ENCODE measurements at places on chromosomes 4 and X. TPM values are rescaled to one million over a fixed set of nuclear protein-coding genes. Genes with fewer than 3 reads are reported as not detected.

DNA sequence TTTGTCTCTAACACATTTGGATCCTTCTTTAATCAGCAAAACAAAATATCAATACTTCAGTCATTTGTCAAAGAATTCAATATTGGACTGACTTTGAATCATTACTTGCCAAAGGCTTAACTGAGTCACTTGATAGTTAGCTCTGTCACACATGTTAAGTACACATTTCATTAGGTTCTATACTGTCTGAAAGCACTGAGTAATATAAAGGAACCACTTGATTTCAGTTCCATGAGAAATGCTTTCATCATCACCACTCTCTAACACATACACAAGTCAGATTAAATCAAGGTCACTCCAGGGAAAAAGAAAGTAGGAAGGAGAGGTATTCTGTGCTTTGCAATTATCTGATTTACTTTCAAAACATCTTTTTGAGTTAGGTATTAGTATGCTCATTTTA lies 1233.1 kb downstream of the C4orf33 start:
- DNase-seq: no peak

DNA sequence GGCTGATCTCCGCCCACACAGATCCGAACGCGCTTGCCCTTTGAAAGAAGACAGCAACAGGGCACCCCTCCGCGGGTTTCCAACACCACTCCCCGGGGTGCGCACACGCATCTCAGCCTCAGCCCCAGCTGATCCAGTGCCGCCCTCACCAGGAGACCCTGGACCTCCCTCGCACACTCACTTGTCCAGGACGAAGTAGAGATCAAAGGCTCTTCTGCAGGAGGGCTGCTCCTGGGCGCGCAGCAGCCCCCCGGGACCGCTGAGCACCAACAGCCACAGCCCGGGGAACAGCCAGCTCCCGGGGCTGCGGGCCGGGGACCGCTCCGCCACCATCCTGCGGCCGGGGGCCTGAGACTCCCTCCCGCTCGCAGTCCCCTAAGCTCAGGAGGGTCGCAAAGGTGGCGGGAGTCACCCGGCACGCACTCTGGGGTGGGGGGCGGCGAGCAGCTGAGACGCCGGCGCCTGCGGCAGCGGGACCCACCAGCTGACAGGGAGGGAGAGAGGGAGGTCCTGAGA lies 743 bp downstream of the ANTXR2 start:
- DNase-seq: peak; percentile 31

DNA sequence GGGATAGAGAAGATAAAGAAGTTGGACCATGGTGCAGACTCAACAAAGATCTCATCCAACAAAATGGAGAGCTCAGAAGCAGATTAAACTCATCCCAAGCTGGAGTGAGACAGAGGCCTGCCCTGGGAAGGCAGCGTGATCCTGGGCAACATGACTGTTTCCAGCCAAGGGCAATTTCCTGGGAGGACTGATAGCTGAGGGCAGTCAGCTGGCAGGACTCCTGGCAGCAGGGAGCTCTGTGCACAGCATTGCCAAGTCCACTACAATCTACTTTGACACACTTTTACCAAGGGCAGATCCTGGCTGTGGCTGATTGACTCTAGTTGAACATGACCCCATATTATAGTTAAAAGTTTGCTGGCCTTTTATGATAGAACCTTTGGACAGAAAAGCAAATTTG lies 357.3 kb upstream of the RASGEF1B start:
- no peak for DNase-seq

DNA sequence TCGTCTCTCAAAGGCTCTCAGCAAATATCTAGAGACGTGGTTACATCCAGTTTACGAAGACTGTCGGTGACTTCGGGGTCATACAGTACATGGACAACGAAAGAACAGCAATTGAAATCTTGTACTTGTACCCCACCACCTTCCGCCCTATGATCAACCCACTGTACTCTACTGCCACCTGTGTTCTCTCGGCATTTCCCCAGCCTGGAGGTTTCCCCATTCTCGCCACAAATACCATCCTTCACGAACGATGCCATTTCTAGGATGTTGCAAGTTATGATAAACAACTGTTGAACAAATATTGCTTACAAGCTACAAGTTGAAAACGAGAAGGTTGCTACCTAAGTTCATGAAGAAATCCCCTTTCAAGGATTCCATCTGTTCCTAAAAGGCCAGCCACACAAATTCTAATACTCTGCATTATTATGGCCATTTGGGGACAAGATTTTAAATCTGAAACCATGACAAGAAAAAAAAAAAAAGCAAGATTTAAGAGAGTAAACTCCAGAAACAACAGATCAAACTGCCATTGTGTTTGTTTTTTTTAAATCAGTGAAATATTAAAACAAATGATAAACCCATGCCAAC lies 1.6 kb downstream of the APBB2 start:
- DNase-seq: no peak

- no peak for DNase-seq
These were observed 30.1 kb downstream of the TEX13A start for GRCh38 chrX:105190252-105190853.

DNA sequence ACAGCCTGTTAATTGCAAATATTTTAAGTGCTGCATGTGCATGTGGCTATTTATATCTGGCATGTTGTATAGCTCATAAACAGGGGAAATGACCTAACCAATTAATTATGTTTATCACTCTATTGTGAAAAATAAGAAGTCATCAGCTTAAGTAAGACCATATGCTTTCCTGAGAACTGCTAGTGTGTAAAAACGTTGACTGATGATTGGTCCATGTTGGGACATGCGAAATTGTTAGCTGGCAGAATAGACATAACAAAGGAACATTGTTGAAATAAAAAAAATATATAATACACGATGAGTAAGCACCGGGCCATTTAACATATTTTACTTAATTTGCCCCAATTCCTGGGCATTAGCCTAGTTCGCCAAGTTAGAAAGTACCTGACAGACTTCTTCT lies 207.5 kb downstream of the ANK2 start:
- DNase-seq: no peak

- no peak for DNase-seq
These were observed 26.4 kb upstream of the FGFBP2 start for GRCh38 chr4:15989424-15989823.

DNA sequence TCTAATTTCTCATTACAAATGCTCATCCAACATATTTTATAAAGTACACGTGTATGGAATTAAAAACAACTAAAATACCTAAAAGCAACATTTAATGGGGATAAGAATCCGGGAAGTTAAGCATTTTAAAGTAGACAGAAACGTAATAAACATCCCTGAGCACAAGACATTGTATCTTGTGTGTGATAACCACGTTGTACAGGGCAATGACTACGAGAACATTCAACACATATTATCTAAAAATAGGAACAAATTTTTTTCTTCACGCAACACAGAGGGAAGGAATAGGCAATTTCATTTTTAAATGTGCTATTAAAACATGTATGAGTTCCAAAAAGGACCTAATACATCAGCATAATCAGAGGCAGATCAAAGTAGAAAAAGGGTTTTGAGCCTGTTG lies 49.5 kb downstream of the AMMECR1 start:
- DNase-seq: no peak

GRCh38 chr4:77538144-77538543 lies 67.5 kb upstream of the CXCL13 start:
- DNase-seq: no peak

- DNase-seq: no peak
These were observed 96.0 kb downstream of the PTTG2 start for GRCh38 chr4:38056011-38056685.

GRCh38 chr4:161466316-161466715 lies 697.5 kb downstream of the FSTL5 start:
- DNase-seq: no peak

DNA sequence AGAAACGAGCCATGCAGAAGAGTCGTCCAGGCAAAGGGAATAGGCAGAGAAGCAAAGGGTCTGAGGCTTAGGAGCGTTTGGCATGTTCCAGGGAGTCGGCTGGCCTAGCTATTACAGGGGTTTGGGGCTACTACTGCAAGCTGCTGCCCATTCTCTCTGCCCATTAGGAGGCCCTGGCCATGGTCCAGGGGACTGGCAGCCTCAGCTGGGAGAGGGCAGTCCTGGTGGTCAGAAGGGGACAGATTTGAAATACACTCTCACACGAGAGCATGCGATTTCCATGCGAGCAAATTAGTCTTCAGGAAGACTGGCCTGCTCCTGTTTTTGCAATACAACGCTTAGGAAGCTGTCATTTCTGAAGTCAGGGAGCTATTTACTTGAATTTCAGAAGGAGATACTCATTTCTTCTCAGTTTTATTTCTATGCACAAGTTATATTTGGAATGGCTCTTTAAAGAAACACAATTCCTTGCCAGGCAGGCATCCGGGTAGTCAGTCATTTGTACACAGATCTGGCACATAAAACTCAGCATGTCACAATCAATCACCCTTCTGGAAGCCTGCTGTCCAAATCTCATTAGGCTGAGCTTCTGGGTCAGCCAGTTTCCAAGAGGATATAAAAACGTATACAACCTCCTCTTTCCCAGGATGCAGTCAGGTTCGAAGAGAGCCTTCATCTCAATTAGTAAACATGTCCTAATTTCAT lies 27.0 kb downstream of the PROM1 start:
- DNase-seq: no peak

DNA sequence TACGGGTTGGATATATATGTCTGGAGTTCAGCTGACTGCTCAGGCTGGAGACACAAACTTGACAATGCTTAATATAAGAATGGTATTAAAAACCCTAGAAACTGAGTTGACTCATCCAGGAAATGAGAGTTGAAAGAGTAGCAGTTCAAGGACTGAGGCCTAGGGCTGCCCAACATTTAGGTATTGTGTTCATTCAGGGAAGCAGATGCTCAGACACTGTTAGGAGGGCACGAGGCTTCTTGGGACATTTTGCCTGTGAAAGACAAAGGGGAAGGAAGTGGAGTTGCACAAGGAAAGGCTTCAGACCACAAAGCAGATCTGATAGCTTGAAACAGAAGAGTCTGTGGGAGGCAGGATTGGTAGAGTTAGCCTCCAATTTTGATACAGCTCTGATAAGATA lies 52.0 kb upstream of the HS3ST1 start:
- no peak for DNase-seq

DNA sequence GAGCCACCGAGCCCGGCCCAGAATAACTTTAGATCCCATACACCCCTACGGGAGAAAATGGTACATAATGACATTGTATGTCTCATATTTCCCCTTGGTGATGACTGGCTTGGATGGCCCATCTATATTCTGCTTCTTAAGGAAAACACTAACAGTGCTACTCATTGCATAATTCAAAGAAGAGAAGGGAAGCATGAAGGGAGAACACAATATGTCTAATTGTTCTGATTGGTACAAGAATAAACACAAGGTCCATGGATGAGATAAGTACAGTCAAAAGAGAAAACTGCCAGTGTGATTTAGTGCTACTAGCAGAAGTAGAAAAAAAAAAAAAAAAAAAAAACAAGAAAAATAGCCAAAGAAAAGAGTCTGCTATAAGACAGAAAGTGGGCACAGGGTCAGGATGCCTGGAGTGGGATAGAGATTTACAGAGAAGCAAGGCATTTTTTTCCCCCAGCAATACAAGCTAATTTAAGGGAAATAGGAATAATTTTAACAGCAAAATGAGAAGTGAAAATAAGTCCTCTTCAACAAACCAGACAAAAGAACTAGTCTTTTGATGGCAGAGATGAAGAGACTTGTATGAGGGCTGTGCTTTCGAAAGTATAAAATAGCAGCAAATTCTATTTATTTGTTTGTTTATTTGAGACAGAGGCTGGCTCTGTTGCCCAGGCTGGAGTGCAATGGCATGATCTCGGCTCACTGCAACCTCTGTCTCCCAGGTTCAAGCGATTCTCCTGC lies 96.5 kb upstream of the MAP3K15 start:
- DNase-seq: no peak

DNA sequence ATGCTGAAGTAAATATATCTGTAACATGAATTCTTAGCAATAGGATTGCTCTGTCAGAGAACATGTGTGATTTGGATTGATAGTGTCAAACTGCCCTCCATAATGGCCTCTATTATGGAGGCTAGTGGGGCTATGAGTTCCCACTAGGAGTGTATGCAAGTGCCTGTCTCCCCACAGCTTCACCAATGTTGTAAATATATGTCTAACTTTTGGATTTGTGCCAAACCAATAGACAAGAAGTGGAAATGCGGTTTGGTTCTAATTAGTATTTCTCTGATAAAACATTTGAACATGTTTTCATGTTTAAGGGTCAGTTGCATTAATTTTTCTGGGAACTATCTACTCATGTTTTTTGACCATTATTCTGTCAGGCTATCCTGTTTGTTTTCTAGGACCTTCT lies 28.1 kb downstream of the GPAT3 start:
- DNase-seq: no peak

GRCh38 chr4:159434114-159434870 lies 331.4 kb downstream of the RAPGEF2 start:
- no peak for DNase-seq

- DNase-seq: no peak
These were observed 8.0 kb downstream of the PRSS12 start for GRCh38 chr4:118344801-118345200.

GRCh38 chr4:125013891-125014290 lies 300.9 kb upstream of the FAT4 start:
- no peak for DNase-seq

GRCh38 chr4:108466936-108467902 lies 153.2 kb upstream of the RPL34 start:
- no peak for DNase-seq

GRCh38 chr4:28548594-28548993 lies 1688.0 kb downstream of the STIM2 start:
- DNase-seq: no peak

GRCh38 chr4:112213856-112214255 lies 17.7 kb upstream of the AP1AR start:
- DNase-seq: no peak

DNA sequence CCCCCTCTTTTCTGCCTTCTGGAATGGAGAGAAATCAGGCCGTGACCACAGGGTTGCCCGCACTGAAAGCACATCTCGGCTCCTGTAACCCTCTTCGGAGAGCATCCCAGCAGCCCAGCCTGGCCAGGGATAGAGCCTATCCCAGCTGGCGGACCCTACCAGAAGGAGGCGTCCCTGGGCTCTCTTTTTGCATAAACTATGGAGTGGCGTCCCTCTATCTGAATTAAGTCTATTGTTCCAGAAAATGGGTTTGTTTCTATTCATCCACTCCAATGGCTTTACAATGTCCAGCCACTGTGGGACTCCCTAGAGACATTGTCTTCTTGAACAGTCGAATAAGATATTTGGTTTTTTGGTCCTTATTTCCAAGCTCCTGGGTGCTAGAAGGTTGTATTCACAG lies 689 bp upstream of the NHSL2 start:
- no peak for DNase-seq

DNA sequence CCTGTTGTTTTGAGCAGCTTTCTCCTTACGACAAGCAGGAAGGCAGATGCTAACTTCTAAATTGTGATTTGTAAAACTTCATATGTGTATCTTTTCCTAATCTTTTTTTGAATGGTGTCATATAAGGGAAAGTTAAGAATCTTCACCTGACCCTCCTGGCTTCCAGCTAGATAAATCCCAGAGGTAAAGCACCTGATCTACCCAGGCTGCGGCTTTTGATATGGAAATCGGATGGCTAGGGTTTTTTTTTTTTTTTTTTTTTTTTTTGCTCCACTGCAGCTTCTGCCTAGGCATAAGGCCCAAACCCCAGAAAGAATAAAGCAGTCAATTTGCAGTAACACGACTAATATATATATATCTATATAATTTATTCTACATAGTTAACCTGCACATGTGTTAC lies 10.0 kb downstream of the MAB21L2 start:
- DNase-seq: no peak

GRCh38 chr4:168263039-168263438 lies 55.5 kb downstream of the DDX60 start:
- DNase-seq: no peak

Gene MBNL3
- total RNA-seq: 59.9 TPM

Gene SMIM43
- total RNA-seq: 0.24 TPM

Gene P2RY8
- total RNA-seq: 3.1 TPM

Gene ARHGAP24
- 53.9 TPM for total RNA-seq

Gene EXOC1L
- total RNA-seq: not detected

Gene UGT2A3
- not detected for total RNA-seq

Gene H2BW2
- not detected for total RNA-seq

Measured in omental fat pad (tissue), 4 donors.